ENCODE measurements at places on chromosomes 3 and 15.

- no peak for DNase-seq
Measured at GRCh38 chr15:55799291-55800212, 56.6 kb upstream of the PRTG start.

- peak; percentile 57 for DNase-seq
Measured at GRCh38 chr15:71329497-71330260, 214.4 kb downstream of the THSD4 start.

- DNase-seq, result no peak
Measured at GRCh38 chr15:101179341-101180153, 72.3 kb downstream of the CHSY1 start.

- DNase-seq, result no peak
Measured at GRCh38 chr15:31522028-31522427, 195.4 kb downstream of the KLF13 start.

DNA sequence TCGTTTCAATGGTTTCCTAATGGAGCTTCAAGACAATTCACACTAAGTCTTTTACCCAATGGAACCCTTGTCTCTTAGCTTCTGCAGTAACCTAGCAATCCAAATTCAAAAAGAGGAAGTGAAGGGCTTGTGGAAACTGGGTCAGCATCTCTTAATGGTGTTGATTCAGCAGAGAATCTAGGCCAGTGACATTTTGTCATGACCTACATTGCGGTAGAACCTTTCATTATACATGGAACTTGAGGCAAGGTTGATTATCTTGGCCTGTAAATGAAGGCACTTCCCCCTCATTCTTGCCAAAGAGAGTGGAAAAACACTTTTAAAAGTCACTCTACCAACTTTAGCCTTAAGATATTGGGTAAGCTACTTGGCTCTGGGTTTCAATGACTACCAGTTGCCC, 42.8 kb downstream of the C2CD4B start:
- no peak for DNase-seq

DNA sequence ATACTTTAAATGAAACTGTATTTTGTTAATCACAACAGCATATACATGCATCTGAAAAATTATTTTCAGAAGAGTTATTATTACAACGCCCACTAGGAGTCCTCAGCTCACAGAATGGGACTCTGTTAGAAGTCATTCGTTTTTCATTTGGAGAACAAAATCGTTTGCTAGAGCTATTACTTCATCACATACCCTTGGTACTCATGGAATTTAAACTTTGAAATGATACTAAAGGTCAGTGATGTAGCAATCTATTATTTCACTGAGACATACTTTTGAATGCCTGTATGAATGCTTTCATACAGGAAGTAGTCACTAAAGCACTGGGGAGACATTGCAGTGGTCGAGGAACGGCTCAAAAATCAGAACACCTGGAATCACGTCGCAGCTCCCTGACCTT, 198.1 kb downstream of the MBNL1 start:
- no peak for DNase-seq

DNA sequence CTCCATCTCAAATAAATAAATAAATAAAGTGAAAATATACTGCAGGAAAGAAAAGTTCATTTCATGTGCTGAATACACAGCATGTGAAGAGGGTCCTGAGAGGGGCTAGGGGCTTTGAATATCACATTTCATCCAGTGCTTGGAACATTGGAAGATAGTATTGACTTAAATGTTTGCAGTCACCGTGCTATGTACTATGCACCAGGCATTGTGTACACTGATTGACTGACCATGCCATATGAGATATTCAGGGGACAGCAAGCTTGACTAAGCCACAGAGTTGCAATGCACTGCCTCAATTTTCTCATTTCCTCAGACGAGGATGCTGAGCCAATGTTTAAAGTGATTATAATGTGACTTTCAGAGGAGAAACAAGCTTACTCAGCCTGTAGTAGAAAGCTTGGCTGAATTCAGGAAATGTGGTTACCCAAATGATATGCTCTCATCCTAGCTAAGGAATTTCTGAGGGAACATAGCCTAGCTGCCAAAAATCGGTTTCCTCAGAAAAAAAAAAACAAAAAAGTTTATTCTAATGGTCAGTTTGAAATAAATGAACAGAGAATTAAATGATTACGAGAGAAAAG, 557.9 kb downstream of the FGF12 start:
- DNase-seq, result no peak

All from retinal pigment epithelial cell (primary cell).